Left ventricle myocardium inferior (tissue), 1 donor: ENCODE measurements at places on chromosomes 16 and 17.
A peak's percentile ranks its signal among the peaks of the same experiment; 100 is the strongest.

- DNase-seq, result no peak
Observed at GRCh38 chr16:80591071-80591915, 50.5 kb downstream of the DYNLRB2 start.

DNA sequence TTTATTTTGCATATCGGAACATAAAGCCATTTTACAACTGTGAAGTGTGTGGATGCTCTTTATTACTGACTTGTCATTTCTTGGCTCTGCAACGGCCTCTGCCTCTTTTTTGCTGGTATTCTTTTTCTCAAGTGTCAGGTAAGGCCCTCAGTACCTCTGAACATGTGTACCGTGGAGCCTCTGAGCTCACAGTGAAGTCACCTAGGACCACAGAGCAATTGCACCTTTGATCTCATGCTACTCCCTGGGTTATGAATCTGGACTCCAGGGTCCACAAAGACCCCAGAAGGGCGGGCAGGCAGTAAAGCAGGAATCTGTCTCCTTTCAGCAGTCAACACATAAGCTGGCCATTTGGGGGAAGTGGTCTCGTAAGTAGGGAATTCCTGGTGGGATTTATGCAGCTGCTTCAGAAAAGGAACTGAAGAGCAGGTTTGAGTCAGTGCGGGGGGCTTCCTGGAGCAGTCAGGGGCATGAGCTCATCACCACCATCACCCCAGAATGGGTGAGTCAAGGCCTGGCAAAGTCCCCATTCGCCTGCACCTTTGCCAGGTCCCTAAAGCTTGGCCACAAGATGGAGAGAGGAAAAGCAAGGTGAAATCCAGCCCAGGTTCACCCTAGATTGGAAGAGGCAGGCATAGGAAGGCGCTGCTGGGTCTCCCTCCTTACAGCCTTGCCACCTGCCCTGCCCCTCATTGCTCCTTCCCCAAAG, 33.0 kb downstream of the TBX4 start:
- no peak for DNase-seq

DNA sequence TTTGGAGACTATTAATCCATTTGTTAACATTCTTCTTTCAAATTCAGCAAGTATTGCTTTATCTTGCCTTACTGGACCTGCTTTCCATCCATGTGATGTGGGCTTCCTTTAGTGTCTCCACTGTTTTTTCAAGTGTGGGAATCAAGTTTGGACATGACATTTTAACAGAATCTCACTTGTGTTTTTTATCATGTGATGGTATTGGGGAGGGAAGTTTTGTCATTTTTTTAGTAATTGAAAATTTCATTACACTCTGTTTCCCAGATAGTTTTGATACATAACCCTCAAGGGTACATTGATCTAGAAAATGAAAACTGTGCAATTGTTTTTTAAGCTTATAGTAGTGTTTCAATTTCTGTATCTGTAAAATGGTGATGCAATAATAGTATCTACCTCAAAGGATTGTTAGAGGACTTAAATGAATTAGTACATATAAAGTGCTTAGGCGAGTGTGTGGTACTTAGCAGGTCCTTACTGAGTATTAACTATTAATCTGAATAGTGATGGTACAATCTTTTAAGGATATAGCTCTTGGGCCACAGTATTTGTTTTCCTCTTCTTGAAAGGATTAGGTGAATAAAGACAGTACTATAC, 27.3 kb downstream of the AATF start:
- no peak for DNase-seq

DNA sequence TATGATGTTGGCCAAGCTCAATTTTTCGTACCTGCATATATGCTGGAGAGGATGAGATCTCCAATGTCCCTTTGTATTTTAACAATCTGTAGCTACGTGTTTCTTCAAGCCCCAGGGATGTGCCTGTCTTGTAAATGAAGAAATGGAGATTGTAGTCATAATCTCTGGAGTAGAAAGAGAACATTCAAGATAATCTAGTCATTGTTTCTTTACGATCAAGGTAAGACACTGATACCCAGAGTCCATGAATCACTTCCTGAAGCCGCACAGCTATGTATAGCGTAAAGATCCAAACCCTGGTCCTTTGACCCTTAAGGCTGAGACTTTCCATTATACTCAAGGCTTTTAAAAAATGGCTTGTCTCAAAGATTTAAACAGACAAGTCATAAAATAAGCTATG, 205.5 kb downstream of the HS3ST3B1 start:
- DNase-seq, result no peak

DNA sequence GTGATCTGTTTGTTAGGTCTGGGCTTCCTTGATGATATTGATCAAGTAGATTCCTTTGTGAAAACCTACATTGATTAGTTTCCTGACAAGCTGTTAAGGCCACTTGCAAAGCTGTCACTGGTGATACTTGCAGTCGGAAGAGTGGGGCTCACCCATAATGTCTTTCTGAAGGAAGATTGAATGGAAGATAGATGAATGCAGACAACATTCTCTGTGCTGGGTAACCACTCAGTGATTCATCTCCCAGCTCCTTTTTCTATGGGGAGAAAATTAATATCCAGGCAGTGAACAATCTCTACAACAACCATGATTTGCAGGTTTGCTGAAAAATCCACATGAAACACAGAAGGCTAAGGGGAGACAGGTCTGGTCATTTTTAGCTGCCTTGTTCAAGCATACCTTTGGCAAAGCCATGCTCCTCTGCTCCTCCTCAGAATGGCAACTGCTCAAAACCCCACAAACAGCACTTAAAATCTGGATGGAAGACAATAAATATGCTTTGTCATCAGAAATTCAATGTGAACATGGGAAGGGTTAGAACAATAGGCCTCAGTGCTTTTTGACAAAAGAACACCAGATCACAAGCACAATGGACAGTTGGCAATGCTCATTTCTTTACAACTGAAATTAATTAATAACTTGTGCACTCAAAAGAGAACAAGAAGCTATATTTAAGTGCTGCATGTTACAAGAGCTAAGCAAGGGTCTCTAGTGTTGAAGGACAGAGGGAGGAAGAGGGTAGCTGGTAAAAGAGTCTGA, 495.4 kb downstream of the TOX3 start:
- DNase-seq, result no peak

DNA sequence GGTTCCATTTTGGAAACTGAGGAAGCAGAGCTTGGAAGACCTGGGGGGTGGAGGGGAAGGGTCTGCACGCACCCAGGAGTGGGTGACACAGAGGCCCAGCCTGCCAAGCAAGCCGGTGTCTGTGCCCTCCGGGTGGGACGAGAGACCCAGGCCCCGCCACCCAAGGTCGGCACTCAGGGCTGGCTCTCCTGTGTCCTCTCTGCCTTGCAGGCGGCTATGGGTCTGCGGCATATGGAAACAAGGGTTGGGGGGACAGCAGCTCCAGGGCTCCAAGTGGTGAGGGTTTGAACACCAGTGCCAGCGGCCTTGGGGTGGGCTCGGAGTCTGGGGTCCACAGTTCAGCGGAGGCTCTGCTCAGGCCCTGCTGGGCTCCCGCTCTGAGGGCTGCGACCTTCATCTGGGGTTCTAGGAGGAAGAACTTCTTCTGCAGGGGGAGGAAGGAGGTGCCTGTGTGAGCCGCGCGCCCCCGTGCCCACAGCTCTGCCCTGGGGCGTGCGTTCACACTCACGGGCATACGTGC, 4.6 kb upstream of the CD7 start:
- no peak for DNase-seq

- DNase-seq, result no peak
Observed at GRCh38 chr16:50268352-50268751, 2.0 kb downstream of the ADCY7 start.

DNA sequence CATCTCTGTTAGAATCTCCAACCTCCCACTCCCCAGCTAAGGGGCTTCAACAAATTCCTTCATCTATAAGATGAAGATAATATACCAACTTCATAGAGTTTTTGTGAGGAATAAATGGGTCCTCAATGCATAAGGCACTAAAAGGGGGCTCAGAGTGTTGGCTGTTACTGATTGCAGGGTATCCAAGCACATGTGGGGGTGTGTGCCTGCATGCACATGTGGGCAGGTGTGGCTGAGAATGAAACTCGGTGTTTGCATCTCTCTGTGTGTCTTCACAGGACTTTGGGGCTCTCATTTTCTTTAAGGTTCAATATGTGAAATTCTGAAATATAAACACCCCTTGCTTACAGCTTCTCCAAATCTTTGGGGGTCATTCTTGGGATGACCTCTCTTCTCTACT, 4.1 kb upstream of the PPP1R9B start:
- DNase-seq, result no peak

DNA sequence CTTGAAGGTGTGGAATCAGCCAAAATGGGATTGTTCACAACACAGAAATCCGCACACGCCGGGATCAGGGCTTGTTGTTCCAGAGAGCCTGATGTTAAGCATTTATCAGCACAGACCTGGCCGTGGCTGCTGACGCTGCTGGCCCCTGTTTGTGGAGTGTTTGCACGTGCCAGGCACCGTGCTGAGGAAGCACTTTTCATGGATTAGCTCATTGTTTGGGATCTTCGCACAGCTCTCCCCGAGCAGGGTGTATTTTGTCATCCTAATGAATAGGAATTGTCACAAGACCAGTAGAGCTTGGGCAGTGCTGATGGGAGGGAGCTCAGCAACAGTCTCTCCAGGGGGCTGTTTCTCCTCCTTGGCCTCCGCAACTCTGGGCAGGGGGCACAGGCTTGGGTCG, 160.4 kb upstream of the PLCG2 start:
- no peak for DNase-seq

DNA sequence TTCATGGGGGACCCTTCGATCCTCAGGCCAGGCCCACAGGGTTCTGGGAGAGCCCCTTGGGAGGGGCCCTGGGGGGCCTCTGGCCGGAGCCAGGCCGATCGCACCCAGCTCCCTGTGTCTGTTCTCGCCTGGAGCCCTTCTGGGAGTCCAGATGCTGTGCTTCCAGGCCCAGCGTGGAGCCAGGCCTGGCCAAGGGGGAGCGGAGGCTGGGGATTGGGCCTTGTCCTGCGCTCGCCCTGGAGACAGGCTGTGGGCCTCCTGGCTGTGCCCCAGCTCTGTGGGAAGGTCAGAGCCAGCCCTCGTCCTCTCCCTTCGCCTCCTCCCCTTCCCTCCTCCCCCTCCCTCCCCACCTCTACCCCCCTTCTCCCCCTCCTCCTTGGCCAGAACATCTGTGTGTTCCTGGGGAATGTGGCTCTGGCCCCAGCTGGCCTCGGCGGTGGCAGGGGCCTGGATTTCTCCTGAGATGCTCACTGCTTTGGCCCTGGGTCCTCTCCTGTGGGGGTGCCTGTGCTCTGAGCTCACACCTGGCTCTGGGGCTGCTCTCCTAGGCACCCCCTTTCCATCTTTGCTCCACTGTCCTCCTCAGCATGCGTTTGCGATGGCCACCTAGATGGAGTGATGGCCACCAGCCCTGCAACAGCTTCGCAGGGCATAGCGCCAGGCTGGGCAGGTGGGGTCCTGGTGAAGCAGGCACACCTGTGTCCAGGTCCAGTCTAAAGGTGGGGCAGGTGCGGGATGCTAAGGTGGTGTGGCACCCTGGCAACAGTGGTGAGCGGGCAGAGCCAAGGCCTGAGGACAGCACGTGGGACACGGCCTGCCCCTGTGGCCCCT, 90.6 kb upstream of the CIBAR2 start:
- peak; percentile 88 for DNase-seq

- no peak for DNase-seq
Observed at GRCh38 chr16:70638814-70639792, 7.3 kb upstream of the IL34 start.

DNA sequence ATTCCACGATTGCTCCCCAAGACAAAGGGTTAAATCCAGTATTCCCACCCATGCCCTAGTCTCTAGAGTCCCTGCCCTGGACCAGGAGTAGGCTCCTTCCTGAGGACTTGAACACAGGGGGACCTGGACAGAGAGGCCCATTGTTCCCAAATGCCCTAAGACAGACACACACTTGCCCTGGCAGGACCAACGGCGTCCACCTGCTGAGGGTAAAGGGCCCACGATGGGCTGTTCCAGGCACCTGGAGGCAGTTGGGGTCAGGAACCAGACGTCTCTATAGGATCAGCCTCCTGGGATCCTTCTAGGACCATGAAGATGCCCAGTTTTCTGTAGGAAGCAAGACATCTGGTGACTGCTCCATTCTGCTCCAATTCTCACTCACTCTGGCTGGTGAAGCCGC, 39.3 kb downstream of the TNFRSF13B start:
- DNase-seq, result no peak

DNA sequence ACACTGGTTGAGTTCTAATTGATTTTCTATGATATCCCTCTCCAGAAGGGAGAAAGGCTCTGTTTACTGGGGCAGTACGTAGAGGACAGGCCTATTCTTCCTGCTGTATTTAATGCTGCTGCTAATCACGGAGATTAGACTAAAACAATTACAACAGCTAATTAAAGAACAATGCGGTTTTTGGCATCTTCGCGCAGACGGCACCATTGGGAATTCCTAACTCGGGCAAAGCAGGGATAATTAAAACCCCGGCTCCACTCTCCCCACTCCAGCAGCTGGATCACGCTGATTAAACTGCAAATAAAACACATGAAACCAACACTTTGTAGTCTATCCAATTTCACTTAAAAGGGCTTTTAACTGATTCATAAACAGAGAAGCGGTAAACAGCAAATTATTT, 147.6 kb downstream of the XYLT1 start:
- no peak for DNase-seq

- no peak for DNase-seq
Observed at GRCh38 chr17:37521821-37522220, 32.1 kb downstream of the DUSP14 start.

GRCh38 chr16:89473791-89474414, 16.5 kb downstream of the ANKRD11 start:
- DNase-seq, result no peak

DNA sequence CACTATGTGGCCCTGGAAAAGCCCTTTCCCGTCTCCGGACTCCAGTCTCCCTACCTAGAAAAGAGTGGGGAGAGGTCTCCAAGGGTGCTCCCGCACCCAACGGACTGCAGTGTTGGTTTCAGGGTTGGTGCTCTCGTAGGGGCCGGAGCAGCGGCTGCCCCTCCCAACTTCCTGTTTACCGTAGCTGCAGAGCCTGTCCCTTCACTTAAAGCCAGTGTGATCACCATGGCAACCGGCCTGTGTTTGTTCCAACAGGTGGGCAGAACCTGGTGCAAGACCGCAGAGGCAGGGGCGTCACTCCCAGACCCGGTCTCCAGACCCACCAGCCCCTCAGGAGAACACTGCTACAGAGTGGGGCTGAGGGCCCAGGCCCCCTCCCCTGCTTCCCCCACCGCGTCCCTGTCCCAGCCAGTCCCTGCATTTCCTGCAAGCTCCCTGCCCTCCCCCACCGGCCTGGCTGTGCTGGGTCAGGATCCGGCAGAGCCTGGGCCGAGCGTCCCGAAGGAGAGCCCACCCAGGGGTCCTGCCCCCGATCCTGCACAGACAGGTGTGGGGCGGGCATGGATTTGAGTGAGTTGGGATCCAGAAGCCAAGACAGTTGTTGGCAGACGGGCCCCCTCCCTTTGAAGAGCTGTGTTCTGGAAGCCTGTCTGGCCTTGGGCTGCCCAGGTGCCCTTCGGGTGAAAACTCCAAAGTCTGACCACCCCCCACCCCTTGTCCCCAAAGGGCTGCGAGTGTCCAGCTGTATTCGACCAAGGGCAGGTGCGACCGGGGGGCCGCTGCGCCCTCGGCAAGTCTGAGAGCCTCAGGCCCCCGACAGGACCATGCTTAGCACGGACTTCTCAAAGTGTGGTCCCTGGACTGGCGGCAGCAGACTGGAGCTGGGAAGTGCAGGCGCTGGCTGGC, 1.5 kb upstream of the BAIAP3 start:
- peak; percentile 63 for DNase-seq
